ENCODE measurements at places on chromosomes 11 and 22.
A peak's percentile ranks its signal among the peaks of the same experiment; 100 is the strongest.

DNA sequence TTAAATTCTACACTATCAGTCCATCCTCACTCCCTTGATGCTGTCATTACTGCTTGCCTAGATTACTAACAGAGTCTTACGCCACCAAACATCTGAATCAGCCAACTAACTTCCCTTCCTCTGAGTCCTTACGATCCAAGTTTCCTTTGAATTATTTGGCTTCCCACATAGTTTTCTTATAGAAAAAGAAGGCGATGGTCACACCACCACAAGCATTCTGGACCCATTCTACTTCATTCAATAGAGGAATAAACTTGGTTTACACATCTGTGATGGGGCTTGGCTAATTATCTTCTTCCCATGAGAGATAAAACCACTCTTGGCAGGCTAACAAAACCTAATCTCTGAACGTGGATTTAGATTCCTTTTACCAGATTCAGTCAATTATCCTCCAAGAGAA is 35.0 kb downstream of the INTS4 start:
- DNase-seq, result no peak

GRCh38 chr11:133901999-133902398 is 54.8 kb downstream of the IGSF9B start:
- no peak for DNase-seq

GRCh38 chr11:114132944-114133394 is 73.5 kb downstream of the ZBTB16 start:
- DNase-seq, result peak; percentile 61

DNA sequence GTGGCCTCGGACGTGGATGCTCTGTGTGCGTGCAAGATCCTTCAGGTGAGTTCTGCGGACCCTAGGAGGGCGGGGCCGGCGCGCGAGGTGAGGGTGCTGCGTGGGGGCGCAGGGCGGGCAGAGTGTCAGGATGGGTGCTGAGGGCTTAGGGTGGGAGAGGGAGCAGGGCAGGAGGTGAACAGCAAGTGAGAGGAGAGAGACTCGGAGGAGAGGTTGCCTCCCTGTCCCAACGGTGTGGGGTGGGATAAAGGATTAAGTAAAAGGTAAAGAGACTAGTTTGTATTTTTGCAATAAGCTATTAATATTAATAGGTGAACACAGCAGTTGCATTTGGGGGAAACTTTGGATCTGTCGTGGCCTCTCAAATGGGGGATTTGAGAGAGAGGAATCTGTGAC is 451 bp downstream of the CDC45 start:
- DNase-seq, result no peak

DNA sequence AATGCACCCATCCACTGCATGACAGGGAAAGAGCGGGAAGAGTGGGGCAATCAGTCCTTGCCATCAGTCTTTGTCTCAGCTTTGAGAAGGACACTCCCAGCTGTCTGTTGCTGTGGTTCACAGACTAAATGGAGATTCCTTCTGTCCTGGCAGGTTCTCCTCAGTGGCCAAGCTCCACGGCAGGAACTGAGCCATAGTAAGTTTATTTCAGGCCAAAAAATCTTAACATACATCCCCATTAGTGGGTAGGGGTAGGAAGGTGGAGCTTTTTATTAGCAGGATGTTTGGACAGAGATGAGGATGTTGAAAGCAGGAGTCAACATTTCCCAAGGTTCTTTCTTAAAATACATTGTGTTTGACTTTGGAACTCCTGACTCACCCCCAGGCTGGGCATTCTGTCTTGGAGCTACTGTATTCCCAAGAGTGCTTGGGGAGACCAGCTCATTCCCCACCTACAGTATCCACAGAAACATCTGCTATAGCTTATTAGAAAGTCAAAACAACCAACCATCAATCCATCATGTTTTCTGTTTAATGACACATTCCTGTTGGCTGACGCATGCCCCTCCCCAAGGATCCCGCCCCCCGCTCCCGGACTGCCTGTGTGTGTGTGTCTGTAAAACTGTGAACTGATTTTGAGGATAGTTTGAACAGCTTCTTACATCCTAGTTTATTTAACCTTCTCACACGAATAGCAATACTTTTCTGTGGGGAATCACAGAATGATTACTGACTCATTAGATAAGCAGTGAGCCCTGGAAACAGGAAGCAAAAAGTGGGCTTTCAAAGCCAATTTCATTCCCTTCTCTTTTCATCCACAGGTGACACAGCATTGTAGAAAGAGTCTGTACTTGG is 109.5 kb downstream of the CCDC81 start:
- DNase-seq, result peak; percentile 97

- peak; percentile 67 for DNase-seq
These were observed at the start of gene DDX6 for GRCh38 chr11:118791111-118791960. DDX6 (minus strand) TSS chr11:118791164; CDS start chr11:118786251, 4,913 bp downstream.

DNA sequence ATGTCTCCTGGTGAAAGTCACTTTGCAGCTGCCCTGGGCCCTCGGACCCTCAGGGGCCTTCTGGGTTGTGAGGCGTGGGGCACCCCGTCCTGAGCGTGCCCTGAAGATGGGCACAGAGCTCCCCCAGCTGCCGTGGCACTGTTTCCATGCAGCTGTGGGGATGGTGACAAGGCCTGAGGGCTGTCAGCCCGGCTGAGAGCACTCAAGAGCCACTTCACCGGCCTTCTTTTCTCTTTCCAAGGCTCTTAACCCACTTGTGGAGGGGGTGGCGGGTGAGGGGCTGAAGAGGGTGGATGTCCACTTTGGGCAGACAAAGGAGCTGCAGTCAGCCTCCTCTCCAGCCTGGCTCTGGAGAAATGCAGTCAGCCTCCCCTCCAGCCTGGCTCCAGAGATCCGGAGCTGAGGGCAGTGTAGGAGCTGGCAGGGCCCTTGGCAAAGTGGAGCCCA is 239.5 kb downstream of the ST3GAL4 start:
- DNase-seq, result no peak

DNA sequence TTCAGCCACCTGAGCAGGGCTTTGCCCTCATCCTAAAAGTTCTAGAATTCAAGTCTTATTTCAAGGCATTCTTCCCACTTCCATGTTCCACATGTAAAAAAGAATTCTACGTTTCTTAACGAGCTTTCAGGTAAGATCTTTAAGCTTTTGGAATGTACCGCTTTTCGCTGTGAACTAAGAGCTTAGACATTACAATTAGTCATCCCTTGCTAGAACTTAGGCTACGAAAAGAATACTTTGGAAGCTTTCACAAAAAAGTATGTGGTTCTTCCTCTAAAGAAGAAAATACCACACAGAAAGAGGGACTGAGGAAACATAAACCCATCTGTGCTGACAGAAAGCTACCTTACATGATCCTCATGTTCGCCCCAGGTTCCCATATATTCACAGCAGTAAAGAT is 1.9 kb downstream of the NUMA1 start:
- DNase-seq, result no peak

- DNase-seq, result no peak
These were observed at the start of gene MCAM for GRCh38 chr11:119316729-119317591. MCAM (minus strand) TSS chr11:119317130; CDS start chr11:119317101, 29 bp downstream.

DNA sequence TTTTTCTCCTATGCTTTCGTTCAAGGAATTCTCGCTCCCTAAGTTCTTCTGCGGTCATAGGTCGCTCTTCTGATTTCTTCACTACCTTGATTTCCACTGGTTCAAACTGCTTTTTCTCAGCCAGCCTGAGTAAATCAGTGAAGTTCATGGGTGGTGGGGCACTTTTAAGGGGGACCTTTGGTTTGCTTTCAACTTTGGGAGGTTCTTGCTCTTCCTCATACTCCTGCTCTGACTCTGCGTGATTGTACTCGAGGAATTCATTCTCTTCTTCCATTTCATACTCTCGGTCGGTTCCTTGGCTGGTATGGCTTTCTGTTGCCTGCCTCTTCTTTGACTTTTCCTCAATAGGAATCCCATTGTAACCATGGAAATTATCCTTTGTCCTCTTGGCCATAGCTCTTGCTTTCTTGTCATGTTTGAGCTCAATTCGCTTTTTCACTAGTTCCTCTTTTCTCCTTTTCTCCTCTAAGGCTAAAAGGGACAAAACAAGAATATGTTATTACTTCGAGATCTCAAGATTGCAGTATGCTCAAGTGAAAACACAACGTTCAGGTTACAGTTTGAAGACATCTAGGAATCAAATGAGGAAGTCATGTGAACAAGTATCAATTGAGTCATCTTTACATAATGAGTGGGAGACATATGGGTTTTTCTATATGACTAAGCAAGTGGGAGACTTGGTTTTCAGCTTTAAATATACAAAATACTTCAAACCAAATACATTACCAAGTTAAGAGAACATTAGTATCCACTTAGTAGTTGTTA is 16.2 kb downstream of the MISFA start:
- DNase-seq, result no peak

- no peak for DNase-seq
These were observed 3.3 kb upstream of the PICALM start for GRCh38 chr11:86072211-86072610.

DNA sequence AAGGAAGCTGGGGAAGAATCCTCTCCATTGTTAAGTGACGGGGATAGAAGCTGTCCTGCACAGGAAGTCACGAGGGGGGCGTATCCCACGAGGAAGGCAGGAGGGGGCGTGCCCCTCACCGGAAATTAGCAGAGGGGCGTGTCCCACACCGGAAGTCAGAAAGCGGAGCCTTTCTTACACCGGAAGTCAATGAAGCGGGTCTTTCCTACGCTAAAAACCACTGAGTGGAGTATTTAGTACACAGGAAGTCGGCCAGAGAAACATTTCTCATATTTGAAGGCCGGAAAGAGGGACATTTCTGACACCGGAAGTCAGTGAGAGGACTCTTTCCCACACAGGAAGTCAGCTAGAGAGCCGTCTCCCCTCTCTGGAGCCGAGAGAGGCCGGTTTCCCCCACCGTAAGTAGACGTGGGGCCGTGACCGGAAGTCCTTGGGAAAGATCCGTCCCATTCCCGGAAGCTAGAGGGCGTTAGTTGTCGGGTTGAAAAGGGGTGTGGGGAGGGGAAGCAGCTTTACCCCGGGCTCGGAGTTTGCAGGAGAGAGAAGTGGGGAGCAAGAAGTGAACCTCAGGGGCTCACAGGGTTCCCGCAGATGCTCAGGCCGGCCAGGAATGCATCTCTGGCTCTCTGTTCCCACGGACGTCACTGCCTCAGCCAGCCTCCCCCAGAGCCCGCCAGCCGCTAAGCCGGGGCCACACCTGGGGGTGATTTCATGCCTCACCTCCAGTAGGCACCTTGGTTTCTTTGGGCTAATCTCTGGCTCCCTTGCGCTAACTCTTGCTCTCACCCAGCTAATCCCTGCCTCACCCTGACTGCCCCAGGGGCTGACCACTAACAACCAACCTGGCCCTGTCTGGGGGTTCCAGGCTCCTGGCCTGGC is 15.4 kb downstream of the MIAT start:
- peak; percentile 69 for DNase-seq

DNA sequence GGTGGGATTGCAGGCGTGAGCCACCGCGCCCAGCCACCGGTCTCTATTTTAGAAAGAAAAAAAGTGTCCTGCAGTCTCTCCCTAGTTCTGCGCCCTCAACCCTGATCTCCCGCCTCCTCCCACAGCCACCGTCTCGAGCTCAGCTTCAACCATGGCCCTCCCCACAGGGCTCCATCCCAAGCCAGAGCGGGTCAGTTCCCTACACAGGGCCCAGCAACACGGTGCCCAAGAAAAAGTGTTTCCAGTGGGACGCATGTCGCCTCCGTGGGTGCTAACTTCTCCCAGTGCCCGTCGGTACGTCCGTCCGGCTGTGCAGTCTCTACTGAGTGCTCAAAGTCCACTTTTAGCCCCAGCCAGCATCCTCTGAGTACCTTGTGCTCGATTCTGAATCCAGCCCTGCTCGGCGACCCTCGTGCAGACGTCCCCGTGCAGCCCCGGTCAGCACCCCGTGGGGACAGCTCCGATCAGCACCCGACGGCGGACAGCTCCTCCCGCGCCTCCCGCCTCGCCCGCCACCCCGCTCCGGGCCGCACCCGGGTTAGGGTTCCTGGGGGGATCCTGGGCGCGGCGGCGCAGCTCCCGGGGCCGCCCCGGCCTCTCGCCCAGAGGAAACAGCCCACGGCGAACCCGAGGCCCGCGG is 657 bp upstream of the MAPK8IP2 start:
- no peak for DNase-seq

GRCh38 chr11:1479006-1479677 is 7.4 kb downstream of the MOB2 start:
- no peak for DNase-seq

- no peak for DNase-seq
These were observed 238.1 kb upstream of the TENM4 start for GRCh38 chr11:79678780-79679452.

- DNase-seq, result no peak
These were observed 70.8 kb downstream of the RAB38 start for GRCh38 chr11:88104408-88104807.

DNA sequence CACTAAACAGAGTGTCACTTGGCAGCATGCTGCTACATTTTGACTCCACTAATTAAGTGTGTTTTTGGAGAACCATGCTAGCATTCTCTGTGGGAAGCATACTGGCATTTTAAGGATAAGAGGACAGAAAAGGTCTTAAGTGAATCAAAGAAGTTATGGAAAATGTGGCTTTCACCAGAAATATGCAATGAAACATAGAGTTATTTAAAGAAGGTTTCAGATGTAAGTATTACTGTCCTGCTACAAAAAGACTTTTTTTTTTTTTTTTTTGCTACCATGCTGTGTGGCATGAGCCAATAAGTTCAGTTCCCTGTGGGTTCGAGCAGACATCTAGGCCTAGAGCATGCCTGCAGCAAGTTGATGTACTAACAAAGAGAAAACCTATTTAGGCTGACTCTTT is 187.6 kb downstream of the MSANTD4 start:
- no peak for DNase-seq

DNA sequence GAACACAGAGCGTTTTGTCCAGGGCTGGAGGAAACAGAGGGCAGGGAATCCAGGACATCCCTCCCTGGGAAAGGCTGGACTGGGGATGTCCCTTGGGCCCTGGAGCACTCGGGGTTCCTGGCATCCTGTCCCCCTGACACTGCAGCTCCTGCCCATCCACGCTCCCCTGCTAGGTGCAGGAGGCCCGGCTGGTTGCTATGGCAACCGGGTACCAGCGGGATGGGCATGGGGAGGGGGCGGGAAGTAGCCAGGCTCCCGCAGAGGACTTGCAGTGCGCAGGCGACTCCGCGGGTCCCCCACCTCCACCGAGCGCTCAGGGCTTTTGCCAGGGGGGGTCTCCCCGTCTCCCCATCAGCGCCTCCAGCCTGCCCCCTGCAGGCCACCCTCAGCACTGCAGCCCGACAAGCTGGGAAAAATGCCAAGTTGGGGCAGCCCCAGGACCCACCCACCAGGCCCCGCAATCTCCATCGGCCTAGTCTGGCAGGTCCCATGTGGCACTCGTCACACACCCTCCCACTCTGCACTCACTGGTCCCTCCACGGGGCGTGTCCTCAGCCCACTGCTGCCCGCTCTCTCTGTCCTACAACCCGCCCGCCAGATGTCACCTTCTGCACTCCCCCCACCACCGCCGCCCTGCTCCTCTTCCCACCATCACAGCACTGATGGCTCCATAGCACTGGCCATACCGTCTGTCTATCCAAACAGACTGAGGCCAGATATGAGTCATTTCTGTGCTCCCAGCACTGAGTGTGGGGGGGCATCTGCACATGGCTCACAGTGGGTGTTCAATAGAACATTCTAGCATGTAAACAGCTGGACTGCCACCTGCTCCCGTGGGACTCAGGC is 31.5 kb downstream of the KIAA0930 start:
- no peak for DNase-seq

All from skeletal muscle cell (primary cell).